Effector memory CD4-positive, alpha-beta T cell (primary cell): ENCODE measurements at places on chromosomes 2 and 18.
A peak's percentile ranks its signal among the peaks of the same experiment; 100 is the strongest.

GRCh38 chr2:156158808-156159207, 173.7 kb downstream of the NR4A2 start:
- DNase-seq: no peak

GRCh38 chr2:157229572-157229971, 27.9 kb upstream of the GALNT5 start:
- DNase-seq: no peak

GRCh38 chr18:68387246-68387645, 327.7 kb downstream of the TMX3 start:
- no peak for DNase-seq

DNA sequence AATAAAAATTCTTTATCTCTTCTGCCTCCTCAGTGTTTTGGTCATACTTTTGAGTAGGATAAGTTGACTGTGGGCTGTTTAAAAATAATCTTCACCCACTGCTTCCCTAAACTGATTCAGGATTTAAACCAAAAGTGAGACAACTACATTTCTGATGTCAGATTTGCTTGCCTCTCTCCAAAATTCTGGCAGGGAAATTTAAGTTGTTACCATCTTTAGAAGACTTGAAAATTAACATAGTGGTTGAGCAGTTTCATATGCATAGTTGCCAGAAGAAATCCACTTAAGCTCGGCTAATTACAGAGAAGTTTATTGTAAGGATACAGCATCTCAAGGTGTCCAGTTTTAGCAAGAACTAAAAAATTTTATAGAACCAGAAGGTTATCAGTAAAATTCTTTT, 57.0 kb downstream of the MAIP1 start:
- DNase-seq: no peak

GRCh38 chr2:12005886-12006681, 259.7 kb downstream of the LPIN1 start:
- DNase-seq: peak; percentile 45

DNA sequence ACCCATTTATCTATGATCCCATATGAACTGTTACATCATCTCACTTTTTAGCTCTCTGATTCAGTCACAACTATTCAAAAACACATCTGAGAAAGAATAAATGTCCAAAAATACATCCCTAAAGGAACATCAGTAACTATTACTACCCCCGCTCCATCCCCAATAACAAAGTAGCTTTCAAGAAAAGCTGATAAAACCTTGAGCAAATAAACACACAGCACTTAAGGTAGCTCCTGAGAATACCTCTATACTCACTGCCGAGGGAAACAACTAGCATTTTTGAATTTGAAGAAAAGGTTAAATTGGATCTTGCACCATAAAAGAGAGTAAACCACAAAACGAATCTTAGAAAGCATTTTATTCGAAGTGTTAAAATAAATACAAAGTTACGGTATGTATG, 63.4 kb downstream of the PMAIP1 start:
- no peak for DNase-seq

GRCh38 chr2:200244111-200244510, 62.4 kb upstream of the SPATS2L start:
- no peak for DNase-seq

GRCh38 chr18:50307738-50308470, 20.4 kb upstream of the CXXC1 start:
- DNase-seq: peak; percentile 78

- no peak for DNase-seq
Measured at GRCh38 chr2:120406566-120406965, 60.6 kb downstream of the INHBB start.

GRCh38 chr2:189702071-189702470, 27.6 kb downstream of the ANKAR start:
- no peak for DNase-seq
